Stimulated activated CD4-positive, alpha-beta T cell treated with anti-CD3 and anti-CD28 coated beads, Interleukin-2, amount 100 ng/mL, for 48 hours (primary cell): ENCODE measurements at places on chromosomes 5 and 9.

DNA sequence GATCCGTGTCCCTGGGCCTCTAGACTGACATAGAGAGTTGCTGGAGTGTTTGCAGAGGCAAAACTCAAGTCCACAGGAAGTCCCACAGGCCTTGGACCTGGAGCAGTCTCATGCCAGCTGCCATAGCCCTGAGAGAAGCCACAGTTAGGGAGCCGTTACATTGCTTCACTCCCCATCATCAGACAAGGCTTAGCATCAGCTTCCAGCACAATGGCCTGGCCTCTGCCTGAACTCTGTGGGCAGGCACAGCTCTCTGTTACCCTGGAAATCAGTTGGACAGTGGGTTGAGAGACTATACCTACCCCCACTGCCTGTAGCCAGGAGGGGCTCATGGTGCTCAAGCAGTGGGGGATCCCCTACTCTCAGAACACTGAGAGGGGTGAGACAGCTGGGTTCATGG is 16.2 kb upstream of the C9orf72 start:
- no peak for DNase-seq

- no peak for DNase-seq
Measured at GRCh38 chr9:22622815-22623214, 176.2 kb downstream of the DMRTA1 start.

- DNase-seq, result no peak
Measured at GRCh38 chr9:27545471-27545870, 15.9 kb upstream of the MOB3B start.

GRCh38 chr5:178428341-178429155 is 161.6 kb downstream of the COL23A1 start:
- no peak for DNase-seq

DNA sequence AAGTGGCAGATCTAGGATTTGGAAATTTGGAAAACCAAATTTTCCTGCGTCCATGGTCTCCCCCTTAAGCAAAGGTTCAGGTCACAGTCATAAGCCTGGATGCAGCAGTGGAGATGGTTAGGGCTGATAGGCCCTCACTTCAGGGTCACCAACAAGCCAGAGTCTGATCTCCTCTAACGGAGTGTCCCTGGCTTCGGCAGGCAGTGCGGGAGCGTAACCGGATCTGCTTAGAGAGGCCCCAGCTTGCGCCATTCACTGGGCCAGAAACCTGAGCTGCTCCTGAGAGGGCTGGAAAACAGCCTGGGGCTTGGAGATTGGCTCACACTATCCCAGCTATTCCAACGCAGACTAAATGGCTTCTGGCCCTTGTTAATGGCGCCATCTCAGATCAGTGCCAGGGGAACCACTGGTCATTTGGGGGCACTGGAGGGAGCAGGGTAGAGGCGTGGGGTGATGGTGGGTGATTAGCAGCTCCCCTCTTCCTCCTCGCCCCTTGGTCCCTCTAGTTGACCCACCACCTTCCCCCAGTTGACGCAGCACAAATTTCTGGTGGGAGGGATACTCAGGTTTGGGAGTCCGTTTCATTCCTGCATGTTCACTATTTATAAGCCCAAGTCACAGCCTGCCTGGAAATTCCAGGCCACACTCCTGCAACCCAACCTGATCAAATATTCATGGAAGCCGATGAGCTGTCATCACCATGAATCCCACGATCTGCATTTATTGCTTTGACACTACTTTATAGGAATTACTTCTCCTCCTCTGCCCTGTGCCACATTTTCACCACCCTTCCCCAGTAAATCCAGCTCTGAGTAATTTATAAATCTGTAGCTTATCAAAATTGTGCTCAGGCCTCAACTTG is 134.6 kb upstream of the CPEB4 start:
- DNase-seq, result no peak

- no peak for DNase-seq
Measured at GRCh38 chr9:136255166-136255538, 9.5 kb upstream of the QSOX2 start.

DNA sequence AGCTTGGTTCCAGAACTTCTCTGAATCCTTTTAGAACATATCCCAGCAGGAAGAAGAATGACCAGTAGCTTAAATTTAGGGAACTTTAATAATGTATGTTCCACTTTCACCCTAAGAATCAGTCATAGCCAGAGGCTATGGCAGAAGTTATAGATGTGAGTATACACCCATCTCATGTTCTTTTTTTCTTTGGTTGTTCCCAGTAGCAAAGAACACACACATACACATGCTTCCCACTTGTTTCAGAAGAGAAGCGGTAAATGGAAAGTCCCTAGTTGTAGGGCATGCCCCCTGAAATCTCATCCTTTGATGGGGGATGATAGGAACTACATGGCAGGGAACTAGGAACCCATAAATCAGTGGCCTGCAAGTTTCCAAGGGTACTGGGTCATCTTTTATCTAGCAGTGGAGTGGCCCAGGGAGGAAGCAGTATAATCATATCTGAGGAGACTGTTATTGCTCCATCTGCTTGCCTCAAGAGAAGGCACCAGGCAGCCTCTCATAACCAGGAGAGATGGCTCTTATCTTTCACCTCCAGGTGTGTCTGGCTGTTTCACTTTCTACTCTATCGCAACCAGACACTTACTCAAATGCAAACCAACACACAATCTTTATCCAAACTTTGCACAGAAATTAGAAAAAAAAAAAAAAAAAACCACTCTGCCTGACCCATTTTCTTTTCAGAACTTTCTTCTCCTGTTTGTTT is 109.5 kb downstream of the SNCAIP start:
- DNase-seq, result no peak

GRCh38 chr5:428754-429452 is 14.1 kb upstream of the EXOC3 start:
- DNase-seq, result no peak

DNA sequence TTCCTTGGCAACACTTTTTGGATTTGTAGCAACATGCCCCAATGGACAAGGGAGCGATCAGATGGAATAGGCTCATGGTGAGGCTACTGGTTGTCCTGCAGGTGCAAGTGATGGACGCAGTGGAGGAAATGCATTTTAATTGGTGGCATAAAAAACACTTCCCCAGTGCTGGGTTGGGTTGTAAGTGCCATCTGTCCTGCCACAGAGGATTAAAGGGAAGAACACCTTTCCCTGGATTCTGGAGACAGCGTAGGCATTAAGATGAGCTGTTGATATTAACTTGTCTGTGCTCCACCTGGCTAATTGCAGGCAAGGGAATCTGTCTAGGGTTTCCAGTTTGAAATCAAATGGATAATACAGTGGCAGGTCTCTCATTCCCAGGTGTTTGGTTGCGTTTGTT is 173.4 kb downstream of the ZNF462 start:
- no peak for DNase-seq

GRCh38 chr5:121378559-121379359 is 472.9 kb upstream of the FTMT start:
- no peak for DNase-seq

GRCh38 chr5:93008502-93009207 is 572.4 kb downstream of the NR2F1-AS1 start:
- DNase-seq, result no peak

DNA sequence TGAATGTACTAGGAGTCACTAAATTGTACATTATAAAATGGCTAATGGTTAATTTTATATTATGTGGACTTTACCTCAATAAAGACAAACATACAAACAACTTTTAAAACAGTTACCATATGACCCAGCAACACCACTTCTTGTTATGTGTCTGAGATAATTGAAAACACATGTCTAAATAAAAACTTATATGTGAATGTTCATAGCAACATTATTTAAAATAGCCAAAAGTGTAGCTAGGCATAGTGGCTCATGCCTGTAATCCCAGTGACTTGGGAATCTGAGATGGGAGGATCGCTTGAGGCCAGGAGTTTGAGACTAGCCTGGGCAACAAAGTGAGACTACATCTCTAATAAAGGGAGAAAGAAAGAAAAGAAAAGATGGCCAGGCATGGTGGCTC is 22.9 kb downstream of the SLC35A4 start:
- DNase-seq, result no peak

DNA sequence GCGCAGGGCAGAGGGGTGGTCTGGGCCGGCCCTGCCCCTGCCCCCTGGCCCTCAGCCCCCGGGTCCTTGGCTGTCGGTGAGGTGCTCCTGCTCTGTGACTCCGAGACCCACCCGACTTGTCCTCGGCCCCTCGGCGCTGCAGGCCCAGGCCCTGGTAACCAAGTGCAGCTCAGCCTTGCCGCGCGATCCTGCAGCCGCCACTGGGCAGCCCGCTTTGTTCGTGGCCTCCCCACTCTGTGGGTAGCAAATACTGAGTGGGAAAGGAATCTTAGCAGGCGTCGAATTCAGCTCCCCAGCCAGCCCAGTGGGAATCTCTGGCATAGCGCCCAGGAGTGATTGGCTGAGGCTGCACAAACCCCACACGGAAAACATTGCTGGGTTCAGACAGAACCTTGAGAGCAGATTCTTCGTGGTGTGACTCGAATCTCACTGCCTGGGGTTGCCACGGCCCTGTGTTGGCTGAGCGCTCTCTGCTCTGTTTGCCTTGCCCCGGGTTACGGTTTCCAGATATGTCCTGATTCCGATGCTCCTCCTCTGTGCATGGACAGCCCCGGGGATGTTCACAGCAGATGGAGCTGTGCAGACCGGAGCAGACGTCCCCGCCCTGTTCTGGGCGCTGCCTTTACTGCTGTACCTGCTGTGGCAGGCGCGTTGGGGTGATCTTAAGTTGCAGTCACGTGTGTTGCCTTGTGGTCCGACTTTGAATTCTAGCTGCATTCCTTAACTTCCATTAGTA is 13.4 kb upstream of the EXOC3 start:
- no peak for DNase-seq

GRCh38 chr9:106017198-106017740 is 322.9 kb downstream of the TMEM38B start:
- DNase-seq, result no peak

GRCh38 chr9:34802916-34803315 is 93.0 kb upstream of the CCL21 start:
- DNase-seq, result no peak

- no peak for DNase-seq
Measured at GRCh38 chr9:37329576-37329975, 92.9 kb upstream of the GRHPR start.

DNA sequence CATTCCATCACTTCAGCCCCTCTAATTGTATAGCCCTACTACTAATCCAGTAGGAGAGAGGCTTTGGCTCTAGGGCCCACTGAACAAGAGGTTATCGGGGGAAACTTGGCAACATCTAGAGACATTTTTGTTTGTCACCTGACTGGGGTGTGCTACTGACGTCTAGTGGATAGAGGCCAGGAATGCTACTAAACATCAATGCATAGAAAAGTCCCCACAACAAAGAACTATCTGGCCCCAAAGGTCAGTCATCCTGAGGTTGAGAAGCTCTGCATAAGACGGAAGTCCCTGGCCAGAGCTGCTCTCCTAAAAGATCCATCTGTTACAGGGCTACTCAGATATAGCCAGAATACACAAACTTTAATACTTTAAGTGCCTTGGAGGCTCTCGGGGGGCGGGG is 570.6 kb upstream of the KLF4 start:
- DNase-seq, result no peak

DNA sequence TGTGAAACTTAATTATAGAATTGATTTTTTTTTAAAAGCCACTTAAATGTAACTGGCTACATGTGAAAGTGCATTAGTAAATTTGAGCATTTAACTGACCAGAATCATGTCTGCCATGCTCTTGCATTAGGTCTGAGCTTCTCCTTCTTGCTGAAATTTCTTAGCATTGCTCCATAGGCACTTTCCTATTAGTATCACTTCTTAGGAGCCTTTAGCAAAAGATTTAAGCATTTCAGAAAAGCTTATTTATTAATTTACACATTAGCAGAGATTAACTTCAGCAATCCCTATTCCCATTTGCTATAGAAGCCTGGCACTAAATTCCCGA is 211.0 kb downstream of the SNX18 start:
- DNase-seq, result no peak

DNA sequence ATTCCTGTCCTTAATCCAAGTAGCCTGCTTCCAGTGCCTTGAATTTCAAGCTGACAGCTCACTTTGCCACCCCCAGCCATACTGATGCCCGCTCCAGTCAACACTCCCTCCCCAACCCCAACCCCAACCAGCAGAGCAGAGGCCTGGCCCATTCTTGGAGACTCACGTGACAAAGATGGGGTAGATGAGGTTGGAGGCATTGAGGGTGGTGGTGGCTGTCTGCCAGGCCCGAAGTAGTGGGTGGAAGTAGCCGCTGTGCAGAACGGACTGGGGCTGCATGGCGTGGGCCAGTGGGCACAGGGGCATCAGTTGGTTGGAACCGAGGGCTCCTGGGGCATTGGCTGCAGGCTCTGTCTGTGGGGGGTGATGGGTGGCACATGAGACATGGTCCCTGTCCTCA is 7.8 kb downstream of the ALAD start:
- DNase-seq, result no peak

DNA sequence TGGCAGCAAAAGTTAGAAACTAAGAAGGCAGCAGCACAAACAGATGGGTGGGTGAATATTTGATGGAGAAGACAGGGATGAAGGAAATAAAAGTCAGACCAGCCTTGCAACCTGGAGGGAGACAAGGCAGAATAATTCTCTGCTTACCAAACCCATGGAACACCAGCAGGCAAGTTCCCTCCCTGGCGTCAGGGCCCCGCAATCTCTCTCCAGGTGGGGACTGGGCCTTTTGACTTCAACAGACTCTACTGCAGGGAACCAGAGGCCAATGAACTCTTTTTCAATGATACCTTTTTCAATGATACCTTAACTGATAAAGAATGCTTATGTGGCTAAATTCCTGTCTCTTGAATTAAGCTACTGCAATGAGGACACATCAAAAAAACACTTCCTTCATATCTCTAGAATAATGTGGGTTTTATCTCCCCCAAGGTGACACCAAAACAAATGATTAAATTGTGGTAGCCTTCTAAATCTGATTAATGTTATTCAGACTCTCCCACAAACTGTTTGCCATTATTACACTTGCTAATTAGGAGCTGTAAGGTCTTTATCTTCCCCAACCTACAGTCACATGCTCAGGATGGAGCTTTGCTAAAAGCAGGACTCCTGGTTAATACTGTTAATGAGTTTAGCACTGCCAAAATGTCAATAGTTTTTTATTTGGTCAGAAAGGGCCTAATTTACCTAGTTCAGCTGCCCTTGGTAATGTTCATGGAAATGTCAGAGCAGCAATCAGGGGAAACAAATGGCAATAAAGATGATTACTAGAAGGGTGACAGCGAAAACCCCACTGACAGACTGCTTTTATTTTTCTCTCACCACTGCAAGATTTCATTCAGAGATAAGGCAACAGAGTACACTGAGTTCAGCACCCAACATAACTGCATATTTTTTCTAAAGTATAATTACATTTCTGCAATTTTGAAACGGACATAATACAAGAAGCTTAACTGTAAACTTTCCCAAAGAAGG is 165.5 kb downstream of the TSSK1B start:
- DNase-seq, result no peak

- peak; percentile 44 for DNase-seq
Measured at GRCh38 chr9:136975644-136976043, 1.7 kb upstream of the PTGDS start.
